ENCODE measurements at places on chromosomes 11 and 22.

DNA sequence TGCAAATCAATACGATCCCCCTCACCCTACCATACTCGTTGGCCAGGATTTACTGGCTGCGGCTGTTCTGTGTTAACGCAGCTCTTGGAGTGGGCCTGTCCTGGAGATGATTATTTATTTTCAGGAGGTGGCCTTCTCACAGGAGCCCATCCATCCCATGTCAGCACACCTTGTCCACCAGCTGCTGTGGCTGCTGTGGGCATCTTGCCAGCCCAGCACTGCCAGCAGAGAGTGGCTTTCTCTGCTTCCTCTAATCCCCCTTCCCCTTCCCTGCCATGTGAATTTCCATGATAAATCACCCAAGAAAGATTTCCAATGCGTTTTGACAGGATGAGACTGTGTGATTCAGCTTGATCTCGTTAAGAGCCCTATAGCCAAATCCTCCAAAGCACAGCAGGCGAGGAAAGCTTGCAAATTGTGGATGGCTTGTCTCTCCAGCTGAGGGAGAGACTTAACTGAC is 309.1 kb upstream of the C11orf87 start:
- peak; percentile 55 for DNase-seq

DNA sequence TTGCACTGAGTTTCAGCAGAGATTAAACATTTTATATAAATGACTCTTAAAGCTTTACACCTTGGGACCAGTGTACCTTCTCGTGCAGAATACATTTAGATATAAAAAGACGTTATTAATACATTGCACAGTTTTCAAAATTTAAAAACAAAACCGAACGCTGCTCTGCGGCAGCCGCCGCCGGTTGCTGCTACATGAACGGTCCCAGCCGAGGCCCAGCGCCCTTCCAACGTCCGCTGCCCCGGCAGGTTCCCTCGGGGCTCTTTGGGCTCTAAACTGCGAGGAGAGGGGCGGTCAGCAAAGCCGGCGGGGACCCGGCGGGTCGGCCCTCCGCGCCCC is 2.0 kb downstream of the CDKN1C start:
- DNase-seq, result no peak

DNA sequence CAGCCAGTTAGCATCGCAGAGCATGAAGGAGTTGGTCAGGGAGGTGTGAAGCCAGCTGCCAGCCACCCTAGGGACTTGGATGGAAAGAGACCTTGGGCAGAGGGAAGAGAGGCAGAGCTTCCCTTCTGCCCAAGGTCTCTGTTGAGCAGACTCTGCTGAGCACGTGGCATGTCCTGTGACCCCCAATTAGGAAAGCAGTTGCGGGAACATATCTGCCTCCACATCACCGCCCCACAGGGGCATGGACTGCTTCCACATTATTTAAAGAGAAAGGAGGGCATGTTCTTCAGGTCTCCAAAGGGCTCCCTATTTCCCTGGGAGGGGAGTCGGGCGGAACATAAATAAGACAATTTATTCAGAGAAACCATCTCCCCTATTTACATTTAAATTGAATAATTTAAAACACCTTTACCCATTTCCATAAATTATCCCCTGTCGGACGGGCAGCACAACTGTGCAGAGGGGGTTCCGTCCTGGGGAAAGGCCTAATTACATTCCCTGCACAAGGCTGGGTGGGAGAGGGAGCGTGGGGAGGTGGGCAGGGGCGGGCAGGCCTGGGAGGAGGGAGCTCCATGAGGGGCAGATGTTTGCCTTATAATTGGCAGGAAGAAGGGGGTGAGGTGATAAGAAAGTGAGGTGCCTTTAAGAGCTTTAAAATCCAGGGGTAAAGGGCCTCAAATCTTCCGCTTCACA is 88.8 kb upstream of the THY1 start:
- DNase-seq, result no peak

- no peak for DNase-seq
These were observed 112.3 kb downstream of the IGLL1 start for GRCh38 chr22:23467721-23468294.

- no peak for DNase-seq
These were observed 128.9 kb downstream of the DBX1 start for GRCh38 chr11:20031155-20032001.

DNA sequence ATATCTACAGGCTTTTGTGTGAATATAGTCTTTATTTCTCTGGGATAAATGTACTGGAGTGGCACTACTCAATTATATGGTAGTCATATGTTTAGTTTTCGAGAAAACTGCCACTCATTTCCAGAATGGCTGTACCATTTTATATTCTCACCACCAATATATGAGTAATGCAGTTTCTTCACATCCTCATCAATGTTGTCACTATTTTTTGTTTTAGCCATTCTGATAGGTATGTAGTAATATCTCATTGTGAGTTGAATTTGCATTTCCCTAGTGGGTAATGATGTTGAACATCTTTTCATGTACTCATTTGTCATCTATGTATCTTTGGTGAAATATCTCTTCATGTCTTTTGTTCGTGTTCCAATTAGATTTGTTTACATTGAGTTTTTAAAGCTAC is 18.0 kb downstream of the ACRV1 start:
- no peak for DNase-seq

DNA sequence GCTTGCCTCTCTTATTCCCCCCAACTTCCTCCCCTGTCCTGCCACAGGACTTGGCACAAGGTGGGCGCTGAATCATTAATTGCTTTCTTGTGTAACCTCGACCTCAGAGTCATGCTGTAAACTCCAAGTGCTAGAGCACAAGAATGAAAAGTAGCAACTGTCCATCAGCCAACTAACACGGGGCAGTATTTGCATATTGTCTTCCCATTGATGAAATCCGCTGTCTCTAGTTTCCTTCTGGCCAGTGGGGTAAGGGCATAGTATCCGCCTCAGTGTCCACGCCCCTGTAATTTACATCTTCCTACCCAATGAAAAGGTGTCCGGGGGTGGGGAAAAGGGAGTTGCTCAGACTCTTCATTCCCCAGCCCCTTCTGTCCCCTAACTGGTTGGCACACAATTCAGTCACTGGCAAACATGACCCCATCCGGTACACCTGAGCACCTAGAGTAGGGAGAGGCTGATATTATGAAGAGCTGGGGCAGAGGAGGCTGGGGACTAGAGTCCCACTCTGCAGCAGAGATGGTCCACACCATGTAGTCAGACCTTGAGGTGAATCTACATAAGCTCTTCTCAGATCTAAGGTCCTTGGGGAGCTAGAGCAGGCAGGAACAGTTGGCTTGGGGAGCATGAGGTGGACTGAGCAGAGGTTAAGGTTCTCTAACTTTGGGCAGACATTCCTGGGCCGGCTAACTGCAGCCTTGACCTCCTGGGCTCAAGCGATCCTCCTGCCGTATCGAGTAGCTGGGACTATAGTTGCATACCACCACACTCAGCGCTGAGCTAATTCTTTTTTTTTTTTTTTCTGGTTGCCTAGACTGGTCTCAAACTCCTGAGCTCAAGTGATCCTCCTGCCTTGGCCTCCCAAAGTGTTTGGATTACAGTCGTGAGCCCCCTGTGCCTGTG is 6.8 kb upstream of the GGA1 start:
- DNase-seq, result no peak

- no peak for DNase-seq
These were observed 35.6 kb upstream of the DDX10 start for GRCh38 chr11:108629274-108629673.

GRCh38 chr11:76025068-76025467 is 181.2 kb downstream of the WNT11 start:
- DNase-seq, result no peak

DNA sequence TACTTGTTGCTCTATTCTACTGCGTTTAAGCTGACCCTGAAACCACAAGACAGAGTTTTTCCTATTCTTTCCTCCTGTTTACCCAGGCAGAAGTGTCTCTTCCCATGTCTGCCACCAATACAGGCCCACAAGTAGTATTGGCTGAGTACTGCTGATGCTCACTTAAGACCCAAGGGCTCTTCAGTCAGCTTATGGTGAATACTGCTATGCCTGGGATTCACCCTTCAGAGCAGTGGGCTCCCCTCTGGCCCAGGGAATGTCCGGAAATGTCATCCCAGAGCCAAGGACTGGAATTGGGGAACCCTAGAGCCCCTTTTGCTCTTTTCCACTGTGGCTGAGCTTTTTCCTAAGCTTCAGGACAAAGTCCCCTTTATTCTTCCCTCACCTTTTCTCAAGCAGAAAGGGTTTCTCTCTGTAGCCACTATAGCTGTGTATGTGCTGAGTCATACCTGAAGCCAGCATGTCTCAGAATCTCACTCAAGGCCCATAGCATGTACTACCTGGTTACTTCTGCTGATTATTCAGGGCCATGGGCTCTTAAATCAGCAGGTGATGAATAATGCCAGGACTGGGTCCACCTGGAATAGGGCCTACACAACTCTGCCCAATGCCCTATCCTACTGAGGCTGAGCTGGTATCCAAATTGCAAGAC is 745.8 kb upstream of the ANO5 start:
- DNase-seq, result no peak

DNA sequence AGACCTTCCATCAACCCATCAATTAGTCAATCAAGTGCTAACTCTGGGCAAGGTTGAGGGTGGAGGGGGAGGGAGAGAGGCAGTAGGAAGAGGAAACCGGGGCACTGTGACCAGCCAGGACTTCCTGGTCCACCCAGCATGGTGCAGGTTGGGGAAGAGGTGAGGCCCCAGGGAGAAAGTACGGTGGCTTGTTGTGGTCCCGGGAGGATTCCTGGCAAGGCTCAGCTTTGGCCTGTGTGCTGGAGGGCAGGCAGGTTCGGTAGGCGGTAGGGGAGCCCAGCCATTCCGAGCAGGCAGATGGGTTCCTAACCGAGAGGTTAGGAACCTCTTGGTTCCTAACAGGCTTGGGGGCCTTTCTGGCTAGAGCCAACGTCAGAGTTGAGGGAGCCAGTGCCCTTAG is 10.8 kb downstream of the ST14 start:
- DNase-seq, result no peak

GRCh38 chr11:75334402-75334891 is 17.0 kb downstream of the ARRB1 start:
- no peak for DNase-seq

DNA sequence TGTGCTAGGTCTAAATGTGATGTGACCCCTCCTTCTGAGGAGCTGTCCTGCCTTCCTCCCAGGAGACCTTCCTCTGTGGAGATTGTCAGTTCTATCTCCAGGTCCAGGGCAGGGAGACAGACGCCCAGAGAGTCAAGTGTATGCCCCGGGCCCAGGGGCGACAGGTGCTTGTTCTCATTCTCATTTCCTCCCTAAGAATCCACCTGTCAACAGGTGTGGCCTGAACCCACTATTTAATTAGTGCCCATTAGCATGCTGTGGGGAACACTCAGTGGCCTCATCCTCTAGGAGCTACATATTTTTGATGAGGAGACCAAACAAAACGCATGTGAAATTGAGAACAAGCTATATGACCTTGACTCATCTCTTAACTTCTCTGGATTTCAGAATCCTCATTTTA is 9.5 kb downstream of the PKNOX2 start:
- DNase-seq, result no peak

DNA sequence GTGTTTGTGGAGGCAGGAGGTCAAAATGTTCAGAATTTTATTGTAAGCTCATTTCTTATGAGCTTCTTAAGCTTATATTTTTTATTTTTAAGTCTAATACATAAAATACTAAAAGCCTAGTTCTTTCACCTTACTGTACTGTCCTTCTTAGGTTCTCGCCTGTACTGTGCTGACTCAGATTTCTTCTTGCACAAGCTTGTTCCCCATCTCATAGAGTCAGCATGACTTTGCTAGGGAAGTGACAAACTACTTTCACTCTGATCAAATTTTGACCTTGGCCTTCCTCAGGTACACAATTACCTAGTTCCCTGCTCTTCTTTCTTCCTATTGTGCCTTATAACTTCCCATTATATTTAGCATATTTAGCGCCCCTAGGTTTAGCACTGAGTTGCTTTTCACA is 81.5 kb downstream of the STK33 start:
- DNase-seq, result no peak

- no peak for DNase-seq
These were observed 70.8 kb upstream of the PITPNB start for GRCh38 chr22:27989758-27990450.

DNA sequence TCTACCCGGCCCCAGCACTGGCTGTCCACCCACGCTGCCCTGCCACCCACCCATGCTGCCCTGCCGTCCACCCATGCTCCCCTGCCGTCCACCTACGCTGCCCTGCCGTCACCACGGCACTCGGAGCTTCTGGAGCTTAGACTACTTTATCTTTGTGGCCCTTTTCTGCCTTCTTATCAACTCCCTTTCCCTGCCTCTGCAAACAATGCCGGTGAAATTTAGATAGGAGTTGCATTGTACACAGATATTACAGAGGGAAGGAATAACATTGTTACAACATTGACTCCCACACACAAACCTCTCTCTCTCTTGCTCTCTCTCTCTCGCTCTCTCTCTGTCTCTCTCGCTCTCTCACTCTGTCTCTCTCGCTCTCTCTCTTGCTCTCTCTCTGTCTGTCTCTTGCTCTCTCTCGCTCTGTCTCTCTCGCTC is 33.7 kb upstream of the BRSK2 start:
- no peak for DNase-seq

GRCh38 chr11:80196932-80197554 is 756.2 kb upstream of the TENM4 start:
- no peak for DNase-seq

- no peak for DNase-seq
These were observed 208.0 kb downstream of the DDX10 start for GRCh38 chr11:108872781-108873291.

DNA sequence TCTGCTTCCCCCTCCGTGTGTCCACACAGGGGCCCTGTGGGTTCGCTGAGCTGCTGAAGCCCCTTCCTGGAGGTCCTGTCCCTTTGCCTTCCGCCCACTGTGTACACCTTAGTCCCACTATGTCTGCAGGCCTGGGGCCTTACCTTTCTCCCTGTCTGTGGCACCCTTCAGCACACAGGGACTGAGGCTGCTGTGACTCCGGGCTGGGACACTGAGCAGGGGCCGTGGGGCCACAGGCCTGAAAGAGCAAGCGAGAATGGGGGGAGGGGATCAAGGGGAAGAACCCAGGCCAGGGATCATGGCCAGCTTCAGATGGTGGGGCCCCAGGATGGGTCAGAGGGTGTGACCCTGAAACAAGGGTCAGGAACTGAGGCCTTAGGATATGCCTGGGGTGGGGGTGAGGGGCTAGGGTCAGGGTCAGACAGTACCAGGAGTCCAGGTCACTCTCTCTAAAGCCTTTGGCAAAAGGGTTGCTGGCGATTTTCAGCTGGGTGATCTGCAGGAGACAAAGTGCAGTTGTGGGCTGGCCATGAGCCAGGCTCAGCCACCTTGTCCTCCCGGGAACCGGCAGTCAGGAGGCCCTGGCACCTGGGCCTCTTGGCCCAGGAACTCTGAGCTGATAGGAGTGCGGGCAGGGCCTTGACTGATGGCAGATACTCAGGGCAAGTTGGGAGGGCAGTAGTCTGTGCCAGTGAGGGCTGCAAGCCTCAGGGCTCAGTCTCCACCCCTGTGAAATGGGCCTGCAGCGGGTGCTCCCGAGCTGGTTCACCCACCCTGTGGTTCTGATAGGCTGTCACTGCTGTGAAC is 2.6 kb upstream of the NUDT8 start:
- DNase-seq, result no peak

GRCh38 chr22:42805016-42805997 is 51.8 kb downstream of the ARFGAP3 start:
- DNase-seq, result no peak
